Stimulated activated CD4-positive, alpha-beta T cell treated with anti-CD3 and anti-CD28 coated beads, Interleukin-4, amount 100 ng/mL, for 4 hours (primary cell): ENCODE measurements at places on chromosomes 3 and 15.

DNA sequence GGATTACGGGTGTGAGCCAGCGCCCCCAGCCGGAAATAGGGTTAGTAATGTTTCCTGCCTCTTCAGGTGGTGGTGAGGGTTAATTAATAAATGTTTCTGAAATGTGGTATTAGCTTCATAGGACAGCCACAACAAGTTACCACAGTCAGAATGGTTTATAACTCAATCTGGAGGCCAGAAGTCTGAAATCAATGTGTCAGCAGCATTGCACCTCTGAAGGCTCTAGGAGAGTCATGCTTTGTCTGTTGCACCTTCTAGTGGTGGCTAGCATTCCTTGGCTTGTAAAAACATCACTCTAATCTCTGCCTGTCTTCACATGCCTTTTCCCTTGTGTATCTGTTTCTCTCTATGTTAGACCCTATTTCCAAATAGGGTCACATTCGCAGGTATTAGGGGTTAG lies 7.8 kb upstream of the RPSA start:
- DNase-seq = no peak

- no peak for DNase-seq
Measured at GRCh38 chr3:172885704-172886103, 135.2 kb downstream of the ECT2 start.

DNA sequence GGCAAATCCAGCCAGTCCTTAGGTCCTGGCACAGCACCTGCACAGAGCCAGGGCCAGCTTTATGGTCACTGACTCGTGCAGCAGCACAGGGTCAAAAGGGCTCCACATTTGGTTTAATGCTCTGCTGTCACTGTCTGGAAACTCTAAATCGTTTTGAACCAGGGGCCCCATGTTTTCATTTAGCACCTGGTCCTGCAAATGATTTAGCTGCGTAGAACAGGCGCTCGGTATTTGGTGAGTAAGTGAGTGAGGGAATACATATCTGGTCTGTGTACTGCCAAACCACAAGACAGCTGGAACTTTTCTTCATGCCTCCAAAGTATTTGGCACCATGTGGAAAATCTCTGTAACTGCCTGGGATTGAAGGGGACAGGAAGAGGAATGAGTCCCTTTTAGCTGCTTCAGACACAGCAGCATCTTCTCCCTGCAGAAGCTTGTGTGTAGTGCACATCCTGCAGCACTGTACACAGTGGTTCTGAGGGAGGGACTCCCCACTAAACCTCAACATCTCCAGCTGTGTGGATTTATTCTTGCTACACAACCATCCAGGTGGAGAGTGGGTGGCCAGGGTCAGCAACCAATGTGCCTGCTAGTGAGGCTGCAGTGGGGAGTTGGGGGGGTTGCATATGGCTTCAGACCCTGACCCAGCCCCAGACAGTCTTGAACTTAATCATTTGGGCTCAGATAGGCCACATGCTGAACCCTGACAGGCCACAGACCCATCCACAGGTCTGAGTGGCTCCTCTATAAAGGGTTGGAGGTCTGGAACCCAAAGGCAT lies 1.1 kb downstream of the SH2D7 start:
- no peak for DNase-seq

- no peak for DNase-seq
Measured at GRCh38 chr15:69535998-69536397, 83.4 kb downstream of the RPLP1 start.

GRCh38 chr3:174495928-174496327 lies 363.2 kb upstream of the NAALADL2 start:
- no peak for DNase-seq

- DNase-seq = no peak
Measured at GRCh38 chr3:22536541-22536940, 666.6 kb upstream of the UBE2E2 start.

GRCh38 chr15:73744293-73744692 lies 8.9 kb downstream of the INSYN1 start:
- DNase-seq = no peak

- DNase-seq = no peak
Measured at GRCh38 chr15:74964794-74965193, 8.2 kb upstream of the RPP25 start.

- no peak for DNase-seq
Measured at GRCh38 chr3:69219101-69219708, 96.8 kb upstream of the LMOD3 start.

DNA sequence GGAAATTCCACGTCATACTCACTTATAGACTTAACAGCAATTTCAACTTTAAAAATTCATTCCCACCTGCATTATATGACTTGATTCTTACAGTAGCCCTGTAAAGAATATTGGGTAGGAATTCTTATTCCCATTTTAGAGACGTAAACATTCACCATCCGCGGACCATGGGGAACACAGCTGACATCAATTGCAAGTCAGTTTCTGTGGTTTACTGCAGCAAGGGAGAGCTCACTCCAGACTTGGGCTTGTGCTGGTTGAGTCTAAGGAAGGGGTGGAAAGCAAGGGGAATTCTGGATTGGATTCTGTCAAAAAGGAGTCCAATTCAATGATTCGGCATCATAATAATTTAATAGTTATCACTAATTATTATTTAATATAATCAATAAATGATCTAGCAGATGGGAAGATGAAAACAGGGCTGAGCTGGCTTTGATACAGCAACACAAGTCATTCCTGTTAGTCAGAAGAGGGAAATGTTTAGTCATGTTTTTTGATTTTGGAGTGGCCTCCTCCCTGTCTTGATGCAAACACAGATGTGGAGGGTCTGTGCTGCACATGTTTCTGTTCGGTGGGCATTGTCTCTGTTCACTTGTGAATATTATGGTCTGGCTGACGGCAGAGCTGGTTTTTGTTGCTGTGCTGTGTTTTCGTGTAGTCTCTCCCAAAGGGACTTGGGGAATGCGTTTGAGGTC lies 9.7 kb downstream of the LIPC start:
- no peak for DNase-seq

GRCh38 chr15:47987461-47987860 lies 133.3 kb upstream of the SLC24A5 start:
- DNase-seq = no peak

DNA sequence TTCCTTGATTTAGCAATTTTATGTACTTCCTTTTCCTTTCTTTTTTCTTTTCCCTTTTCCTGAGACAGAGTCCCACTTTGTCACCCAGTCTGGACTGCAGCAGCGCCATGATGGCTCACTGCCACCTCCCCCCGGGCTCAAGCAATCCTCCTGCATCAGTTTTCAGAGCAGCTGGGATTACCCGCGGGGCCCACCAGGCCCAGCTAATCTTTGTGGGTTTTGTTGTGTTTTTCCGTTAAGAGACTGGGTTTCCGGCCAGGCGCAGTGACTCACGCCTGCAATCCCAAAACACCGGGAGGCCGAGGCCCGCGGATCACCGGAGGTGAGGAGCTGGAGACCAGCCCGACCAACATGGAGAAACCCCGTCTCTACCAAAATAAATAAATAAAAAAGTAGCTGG lies 17.7 kb downstream of the GOLGA8S start:
- DNase-seq = no peak

GRCh38 chr3:185216607-185216958 lies 37.3 kb downstream of the EHHADH start:
- no peak for DNase-seq

- DNase-seq = no peak
Measured at GRCh38 chr3:136250903-136251460, 842 bp downstream of the PCCB start.

GRCh38 chr3:160990446-160990845 lies 114.7 kb downstream of the B3GALNT1 start:
- no peak for DNase-seq

GRCh38 chr15:58271410-58271809 lies 133.2 kb downstream of the AQP9 start:
- no peak for DNase-seq

DNA sequence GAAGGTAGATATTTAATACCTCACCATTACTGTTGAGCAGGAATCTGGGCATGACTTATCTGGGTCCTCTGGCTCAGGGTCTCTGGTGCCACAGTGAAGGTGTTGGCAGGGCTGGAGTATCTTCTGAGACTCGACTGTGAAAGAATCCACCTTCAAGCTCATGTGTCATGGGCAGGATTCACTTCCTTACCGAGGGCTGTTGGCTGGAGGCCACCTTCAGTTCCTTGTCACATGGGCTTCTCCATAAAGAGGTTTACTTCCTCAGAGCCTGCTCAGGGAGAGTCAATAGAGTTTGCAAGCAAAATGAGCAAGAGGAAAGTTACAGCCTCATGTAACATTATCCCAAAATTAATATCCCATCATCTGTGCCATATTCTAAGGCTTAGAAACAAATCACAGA lies 459.5 kb downstream of the NR2F2 start:
- DNase-seq = no peak
